ENCODE measurements at places on chromosomes 11 and 22.

DNA sequence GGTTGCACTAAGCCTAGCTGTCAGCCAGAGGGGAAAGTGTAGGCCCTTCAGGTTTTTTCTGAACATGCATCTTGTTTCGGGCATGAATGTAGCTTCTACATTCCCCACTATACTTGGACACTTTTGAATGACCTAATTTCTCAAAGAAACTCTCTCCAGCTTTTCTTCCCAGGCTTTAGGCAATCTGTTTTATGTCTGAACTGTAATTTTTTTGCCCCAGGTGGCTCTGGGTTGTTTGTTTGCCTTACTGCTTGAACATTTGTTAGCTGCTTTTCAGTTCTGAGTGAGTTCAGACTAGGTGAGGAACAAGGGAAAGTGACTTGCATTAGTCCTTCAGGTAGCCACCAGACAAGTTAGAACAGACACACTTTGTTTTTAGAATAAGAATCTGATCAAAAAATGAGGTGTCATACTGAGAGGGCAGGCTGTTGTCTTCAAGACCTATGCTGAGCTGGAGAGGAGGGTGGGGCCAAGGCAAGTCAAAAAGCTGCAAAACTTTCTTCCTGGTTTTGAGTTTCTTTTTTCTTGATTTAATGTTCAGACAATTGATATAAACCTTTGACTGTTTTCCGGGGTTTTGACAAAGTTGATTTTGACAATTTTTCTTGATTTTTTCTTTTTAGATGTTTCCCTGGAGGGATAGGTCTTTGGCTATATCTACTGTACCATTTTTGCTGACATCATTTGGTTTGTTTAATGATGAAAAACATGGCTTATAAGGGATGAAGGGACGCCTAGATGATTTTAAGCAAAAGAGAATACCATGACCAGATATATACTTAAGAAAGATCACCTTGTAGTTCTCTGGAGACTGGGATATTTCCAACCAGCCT is 182.8 kb downstream of the WNT11 start:
- no peak for DNase-seq

- no peak for DNase-seq
Observed at GRCh38 chr11:40445391-40445790, 1014.1 kb downstream of the LRRC4C start.

DNA sequence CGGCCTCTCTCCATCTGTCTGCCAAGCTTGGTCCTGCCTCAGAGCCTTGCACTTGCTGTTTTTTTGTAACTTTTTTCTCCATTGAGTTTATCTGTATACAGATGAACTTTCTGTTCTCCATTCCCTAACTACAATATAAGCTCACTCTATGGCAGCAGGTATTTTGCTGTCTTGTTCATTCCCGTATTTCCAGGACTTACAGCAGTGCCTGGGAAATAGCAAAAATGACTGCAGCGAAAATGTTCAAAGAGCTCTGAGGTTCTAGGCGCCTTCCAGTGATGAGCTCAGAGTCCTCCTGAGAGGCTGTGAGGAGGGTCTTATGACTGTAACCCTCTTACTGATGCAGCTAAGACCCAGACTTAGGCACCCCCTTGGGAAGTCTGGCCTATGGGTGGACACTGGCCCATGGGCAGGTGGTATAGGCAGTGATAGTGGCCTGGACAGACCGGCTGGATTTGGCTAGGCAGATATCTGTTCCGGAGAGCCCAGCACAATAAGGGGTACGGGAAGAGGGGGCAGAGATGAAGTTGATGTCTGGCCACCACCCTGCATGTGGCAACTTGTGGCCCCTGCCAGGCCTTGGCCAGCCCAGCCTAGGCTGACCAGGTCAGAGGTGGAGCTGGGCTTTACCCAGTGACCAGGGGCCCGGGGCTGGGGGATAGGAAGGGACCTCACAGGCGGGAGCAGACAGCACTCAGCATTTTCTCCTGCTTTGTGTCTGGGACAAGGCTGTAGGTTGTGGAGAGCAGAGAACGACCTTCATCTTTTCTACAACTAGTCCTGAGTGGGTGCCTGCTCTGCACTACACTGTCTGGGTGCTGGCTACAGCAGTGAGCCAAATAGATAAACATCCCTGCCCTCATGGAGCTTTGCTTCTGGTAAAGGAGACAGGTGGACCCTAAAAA is 4.6 kb downstream of the ATF4 start:
- no peak for DNase-seq

- peak; percentile 52 for DNase-seq
Observed at GRCh38 chr11:64864473-64865285, 13.7 kb downstream of the EHD1 start.

DNA sequence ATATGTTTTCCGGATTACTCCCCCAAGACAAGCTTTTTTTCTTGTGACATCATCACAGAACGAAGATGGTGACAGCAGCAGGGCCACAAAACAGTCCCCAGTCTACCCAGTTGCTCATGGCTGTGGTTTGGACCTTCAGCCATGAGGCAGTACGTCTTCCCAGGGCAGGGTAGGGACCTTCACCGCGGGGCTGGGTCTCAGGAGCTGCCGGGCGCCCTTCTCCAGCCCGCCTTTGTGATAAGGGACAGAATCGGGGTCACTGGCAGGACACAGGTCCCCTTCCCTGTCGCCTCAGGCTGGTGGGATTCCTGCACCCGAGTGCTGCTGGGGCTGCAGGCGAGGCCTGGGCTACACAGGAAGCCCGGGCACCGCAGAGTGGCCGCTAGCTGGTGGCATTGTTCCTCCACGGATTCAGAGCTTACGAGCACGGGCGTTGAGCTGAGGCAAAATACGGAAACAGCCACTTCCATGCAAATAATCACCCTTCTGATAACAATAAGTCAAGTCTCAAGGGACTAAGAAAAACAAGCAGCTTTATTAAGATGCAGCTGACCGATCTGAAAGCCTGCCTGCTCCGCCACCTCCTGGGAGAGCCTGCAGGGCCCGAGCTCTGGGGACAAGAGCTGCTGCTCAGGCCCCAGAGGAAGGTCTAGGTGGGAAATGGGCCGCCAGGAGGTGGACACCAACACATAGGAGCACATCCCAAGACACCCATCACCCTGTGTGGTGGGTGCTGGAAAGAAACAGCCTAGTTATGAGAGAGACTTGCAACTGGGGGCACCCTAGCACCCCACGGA is 12.3 kb downstream of the TBX1 start:
- DNase-seq = no peak

DNA sequence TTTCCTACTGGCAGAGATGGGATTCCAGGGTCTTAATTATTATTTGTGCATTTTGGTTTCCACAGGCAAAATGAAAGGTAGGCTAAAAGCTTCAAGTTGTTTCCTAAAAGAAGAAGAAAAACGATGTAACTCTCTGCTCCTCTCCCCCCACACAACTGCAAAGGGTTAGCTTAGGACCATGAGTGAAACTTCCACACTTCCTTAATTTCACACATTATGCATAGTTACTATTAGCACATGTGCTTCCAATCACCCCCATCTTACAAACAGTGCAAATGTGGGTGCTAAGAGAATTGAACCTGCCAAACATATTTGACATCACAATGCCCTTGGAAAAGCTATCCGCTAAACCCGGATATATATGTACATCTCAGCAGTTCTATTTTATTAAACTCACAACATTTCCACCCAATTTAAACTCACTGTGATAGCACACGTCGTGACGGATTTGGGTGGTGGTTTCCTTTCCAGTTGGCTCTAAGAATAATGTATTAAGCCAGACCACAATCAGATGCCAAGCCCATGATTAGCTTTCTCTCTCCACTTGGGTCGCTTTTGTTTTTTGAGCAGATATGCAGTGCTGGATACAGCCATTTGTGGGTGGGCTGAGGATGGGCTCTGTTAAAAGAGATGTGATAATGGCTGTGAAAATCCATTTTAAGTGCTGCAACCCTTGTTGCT is 245.0 kb upstream of the POU2AF2 start:
- DNase-seq = no peak

- no peak for DNase-seq
Observed at GRCh38 chr11:117781627-117782026, 15.4 kb downstream of the DSCAML1 start.

GRCh38 chr11:128201009-128201408 is 386.3 kb downstream of the ETS1 start:
- no peak for DNase-seq

- no peak for DNase-seq
Observed at GRCh38 chr11:127445476-127445875, 444.9 kb upstream of the KIRREL3 start.

- no peak for DNase-seq
Observed at GRCh38 chr11:63884196-63884932, 32.6 kb downstream of the RCOR2 start.

DNA sequence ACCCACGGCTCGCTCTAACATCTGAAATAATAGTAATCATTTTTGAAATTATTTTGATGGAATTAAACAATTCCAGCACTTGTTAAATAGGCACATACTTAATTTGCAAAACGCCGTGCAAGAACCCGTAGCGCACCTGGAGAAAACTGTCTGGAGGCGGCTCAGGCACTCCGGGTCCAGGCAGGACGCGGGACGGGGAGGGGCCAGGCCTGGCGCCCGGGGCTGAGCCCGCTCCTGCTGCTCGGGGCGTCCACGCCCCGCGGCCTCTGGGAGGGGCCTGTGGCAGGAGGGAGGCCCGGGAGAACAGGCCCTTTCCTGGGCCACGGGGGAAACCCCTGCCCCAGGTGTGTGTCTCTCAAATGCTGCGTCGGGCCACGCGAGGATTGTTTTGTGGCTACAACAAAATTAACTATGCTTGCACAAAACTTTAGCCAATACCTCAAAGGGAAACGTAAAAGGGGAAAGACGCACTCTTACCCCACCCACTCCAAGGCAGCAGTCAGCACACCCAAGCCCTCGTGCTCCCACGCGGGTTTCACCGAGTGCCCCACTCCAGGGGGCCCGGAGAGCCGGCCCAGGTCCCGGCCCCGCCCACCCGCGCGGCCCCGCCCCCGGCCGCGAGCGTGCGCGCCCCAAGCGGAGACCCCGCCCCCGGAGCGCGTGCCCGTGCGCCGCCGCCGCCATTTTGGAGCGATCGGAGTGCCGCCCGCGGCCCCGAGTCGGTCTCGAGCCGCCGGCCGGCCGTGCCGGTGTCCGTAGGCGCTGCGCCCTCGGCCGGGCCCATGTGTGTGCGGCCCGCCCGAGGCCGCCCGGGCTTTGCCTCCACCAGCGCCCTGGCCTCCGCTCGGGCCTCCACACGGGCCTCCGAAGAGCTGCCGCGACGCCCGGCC is at the start of gene PPP6R2:
Gene PPP6R2, plus strand, starts transcription at position 677 of the 890 bp plus-strand sequence. CDS start 50,582 bp downstream, outside the sequence.
- DNase-seq = peak; percentile 53

DNA sequence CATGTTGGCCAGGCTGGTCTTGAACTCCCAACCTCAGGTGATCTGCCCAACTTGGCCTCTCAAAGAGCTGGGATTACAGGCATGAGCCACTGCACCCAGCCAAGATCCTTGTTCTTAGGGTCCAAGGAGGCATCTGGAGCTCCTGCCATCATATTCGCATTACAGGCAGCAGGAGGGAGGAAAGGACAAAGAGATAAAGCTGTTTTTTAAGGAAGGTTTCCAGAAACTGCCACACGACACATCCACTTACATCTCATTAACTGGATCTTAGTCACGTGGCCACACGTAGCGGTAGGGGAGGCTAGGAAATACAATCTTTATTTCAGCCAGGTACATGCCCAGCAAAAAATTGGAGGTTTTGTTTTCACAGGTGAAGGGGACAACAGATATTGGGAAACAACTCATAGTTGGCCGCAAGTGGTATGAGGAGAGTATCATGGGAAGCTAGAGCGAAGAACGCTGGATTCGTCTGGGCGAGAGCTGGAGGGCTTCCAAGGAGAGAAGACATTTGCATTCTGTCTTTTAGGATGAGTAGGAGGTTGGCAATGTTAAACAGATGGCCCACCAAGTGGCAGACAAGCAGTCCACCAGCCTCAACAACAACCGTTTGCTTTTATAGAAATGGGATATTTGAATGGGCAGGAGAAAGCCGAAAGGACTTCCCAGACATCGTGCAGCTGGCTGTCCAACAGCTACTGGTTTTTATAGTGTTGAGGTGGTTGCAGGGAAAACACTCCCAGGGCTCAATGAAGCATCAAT is 39.2 kb upstream of the DMC1 start:
- DNase-seq = peak; percentile 77

DNA sequence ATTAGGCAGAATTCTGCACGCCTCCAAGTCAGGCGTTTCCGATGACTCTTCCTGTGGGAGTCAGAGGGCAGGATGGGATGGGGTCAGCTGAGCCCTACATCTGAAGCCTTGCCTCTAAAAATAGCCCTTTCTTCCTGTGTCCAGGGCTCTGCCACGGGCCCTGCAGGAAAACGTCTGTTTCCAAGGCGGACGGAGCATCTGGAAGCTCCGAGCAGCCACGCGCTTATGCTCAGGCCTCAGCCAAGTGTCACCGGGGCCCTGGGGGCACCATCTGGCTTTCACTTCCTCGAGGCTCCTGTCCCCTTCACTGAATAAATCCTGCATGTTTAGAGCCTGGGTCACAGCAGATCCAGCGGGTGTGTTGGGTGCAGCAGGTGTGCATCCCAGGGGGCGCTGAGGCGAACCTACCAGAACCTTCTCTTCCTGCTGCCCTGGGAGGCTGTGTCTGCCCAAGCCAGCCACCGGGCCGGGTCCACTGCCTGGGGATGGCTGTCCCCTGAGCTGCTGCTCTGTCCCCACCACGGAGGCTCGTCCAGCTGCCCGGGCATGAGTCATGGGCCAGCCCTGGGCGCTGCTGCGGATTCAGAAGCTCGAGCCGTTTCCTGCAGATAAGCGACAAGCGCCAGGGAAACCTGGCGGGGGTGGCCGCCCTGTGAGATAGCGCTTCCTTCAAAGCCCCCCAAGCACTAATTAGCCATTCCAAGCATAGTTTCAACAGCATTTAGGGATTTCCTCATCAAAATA is 32.0 kb upstream of the LINC01488 start:
- DNase-seq = no peak

- no peak for DNase-seq
Observed at GRCh38 chr11:6703247-6704063, 20.3 kb upstream of the MRPL17 start.

- no peak for DNase-seq
Observed at GRCh38 chr11:88689548-88690240, 352.2 kb upstream of the CTSC start.

GRCh38 chr11:64558065-64558745 is 32.8 kb upstream of the SLC22A12 start:
- DNase-seq = no peak

GRCh38 chr11:60753309-60753708 is 3.4 kb upstream of the MS4A15 start:
- no peak for DNase-seq

DNA sequence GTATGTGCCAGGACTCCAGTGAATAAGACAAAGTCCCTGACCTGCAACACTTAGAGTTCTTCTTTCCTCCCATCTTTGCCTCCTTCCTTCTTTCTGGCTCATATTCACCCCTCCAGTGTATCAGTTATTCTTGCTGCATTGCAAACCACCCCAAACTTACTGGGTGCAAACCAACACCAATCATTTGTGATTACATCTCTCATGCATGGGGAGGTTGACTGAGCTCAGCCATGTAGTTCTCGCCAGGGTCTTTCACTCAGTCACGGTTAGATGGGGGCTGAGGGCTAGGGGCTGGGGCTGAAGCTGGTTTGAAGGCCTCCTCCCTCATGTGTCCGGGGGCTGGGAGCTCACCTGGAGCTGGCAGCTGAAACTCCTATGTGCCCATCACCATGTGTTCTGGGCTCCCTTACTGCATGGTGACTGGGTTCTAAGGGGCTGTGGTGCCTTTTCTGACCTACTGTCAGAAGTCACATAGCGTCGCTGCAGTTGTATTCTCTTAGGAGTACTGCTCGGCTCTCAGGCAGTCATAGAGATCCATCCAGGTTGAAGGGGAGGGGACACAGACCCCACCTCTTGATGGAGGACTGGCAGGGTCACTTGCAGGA is 35.0 kb upstream of the CACNG2 start:
- no peak for DNase-seq
